ENCODE measurements at places on chromosomes 6 and 20.

DNA sequence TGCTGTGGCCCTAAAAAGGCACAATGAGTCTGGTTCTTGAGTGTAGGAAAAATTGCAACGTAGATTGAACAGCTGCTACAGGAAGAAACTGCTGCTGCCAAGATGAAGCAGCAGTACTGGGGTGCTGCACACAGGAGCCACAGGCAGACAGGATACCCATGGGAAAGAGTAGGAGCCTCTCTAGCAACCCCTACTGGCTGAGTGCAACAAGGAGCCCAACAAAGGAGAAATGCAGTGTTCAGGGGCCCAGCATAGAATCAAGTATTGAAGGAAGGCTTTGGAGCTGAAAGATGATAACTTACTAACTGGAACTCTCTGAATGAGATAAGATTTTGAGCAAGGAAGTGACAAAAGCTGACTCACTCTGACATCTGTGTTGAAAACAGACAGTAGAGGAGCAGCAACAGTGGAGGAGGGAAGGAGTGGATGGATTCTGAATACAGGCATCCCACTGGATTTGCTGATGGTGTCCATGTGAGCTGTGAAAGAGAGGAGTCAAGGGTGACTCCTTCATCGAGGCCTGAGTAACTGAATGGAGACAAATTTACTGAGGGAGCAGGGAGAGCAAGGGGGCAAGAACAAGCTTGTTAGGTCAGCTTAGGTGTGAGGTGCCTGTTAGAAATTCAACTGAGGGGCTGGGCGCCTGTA, 534.7 kb upstream of the JARID2 start:
- no peak for DNase-seq

- no peak for DNase-seq
These were observed 23.0 kb downstream of the FAM135A start for GRCh38 chr6:70436320-70436719.

- no peak for DNase-seq
These were observed 68.9 kb upstream of the TULP1 start for GRCh38 chr6:35581633-35582032.

DNA sequence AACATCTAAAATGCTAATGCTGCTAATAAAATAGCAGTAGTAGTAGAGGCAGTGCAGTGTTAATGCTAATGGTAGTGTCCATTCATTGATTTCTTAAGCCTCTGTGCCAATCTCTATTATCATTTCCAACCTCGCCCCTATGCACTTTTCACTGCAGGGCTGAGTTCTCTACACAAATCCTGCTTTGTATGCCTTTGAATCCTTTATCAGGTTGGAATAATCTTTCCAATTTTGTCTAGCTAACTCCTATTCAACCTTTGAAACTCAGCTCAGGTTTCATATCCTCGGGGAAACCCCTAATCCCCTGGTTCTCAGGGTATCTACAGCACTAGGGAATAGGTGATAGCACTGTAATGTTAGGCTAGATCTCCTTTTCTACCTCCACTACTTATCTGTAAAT, 284.0 kb upstream of the RUNX2 start:
- no peak for DNase-seq

DNA sequence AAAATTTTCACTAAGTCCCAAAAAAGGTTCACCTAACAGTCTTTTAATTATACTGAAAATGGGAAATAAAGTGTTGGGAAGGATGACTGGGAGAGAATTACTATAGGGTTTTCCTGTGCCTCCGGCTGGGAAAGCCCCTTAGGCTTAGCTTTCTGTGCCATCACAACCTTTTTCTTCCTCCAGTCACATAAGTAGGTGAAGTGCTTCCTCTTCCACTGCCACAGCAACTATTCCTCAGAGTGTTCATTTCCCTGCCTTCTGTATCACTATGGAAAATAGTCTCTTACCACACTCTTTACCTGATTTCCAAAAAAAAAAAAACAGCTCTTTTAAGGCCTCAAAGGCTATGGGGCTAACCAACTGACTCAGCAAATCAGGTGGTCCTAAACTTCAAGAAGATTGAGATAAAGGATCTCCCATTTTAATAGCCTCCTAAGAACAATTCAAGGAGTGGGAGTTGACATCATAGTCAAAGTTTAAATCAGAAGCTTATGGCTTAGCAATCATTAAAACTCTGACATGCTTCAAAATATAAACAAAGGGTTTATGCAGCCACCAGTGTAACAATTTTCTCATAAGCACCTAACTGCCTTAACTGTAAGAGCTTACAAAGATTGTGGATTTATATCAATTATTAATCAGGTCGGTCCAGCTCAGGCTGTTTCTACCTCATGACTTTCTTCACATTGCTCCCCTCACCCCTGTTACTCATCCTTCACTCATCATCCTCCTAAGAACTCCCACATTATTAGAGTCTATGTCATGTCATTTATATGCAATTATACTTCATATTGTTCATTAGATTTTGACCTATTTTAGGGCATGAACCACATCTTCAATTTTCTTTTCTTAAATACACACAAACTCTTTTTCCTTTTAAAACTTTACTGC, 95.3 kb downstream of the RNGTT start:
- DNase-seq: no peak

DNA sequence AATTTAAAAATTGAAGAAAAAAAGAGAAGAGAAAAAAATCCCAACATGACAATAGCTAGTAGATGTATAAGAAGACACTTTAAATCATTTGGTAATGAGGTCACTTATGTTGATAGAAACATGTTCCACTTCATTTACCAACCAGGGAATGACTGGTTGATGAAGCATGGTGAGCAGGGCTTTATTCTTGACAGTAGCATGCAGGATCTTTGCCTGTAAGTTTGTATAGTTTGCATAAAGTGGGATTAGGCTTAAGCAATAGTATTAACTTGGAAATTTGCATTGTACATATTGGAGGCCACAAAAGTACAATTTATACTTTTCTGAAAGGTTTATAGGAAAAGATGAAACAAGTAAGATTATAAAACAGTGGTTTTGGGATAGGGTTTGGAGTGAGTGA, 67.0 kb downstream of the NOX3 start:
- DNase-seq: no peak

GRCh38 chr6:5173810-5174209, 86.9 kb downstream of the LYRM4 start:
- no peak for DNase-seq

GRCh38 chr20:10520528-10520927, 85.4 kb downstream of the SLX4IP start:
- DNase-seq: no peak

GRCh38 chr6:107496892-107497684, 7.2 kb downstream of the SOBP start:
- DNase-seq: no peak

- DNase-seq: no peak
These were observed 496.7 kb downstream of the UTRN start for GRCh38 chr6:144781836-144782235.

DNA sequence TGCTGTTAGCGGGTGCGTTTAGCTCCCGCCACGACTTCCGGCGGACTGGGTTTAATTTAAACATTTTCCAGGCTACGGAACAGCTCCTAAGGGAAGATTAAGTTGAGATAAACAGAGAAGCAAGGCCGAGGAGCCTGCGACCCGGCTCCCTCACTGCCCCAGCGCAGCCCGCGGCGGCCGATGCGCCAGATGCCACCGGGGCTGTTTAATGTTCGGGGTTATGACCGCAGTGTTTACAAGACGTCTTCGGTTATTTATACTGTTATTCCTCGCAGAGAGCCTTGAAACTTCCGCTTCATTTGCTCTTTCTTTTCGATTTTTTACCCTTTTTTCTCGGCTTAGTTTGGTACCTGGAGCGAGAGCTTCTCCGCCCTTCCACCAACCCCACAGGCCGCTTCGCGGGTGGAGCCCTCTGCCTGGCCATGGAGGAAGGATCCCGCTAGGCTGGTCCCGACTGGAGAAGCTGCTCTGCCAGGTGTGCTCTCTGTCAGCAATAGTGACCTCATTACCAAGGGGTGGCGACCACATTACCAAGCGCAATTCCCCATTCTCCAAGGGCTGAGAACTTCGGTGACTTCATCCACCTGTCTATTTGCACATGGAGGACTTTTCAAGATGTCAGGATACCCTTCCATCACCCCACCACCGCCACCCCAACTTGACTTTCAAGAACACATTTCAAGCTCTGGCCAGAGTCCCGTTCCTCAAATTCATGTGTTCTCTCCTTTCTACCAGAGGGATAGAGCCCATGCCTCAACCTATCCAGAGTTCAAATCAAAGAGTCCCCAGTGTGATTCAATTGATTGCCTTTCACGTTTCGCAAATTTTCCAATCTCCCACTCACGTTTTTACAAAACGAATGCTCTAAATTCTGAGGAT, 4.1 kb downstream of the TCF21 start:
- DNase-seq: no peak

GRCh38 chr6:108621117-108621516, 60.4 kb downstream of the FOXO3 start:
- no peak for DNase-seq

DNA sequence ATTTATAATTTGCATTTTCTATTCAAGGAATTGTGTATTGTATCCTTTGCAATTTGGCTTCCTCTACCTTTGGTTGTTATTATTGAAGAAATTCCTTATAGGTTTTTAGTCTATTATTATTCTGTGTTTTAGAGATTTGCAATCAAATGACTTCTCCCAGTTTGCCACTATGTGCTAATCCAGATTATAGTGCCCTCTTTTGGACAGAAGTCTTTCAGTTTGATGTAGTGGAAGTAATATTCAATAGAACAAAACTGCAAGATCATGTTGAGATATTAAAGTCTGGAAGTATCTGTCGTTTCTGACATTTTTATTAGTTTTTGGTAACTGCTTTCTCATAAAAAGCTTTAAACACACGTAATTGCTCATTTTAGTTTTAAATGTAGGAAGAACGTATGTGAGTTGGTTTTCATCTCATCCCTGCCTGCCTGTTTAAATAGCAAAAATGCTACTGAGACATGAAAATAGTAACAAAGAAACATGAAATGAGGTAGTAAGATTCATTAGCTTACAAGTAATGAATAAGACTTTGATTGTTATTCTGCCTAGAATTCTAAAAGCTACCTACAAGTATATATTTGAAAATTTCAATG, 72.8 kb downstream of the RTN4IP1 start:
- no peak for DNase-seq

DNA sequence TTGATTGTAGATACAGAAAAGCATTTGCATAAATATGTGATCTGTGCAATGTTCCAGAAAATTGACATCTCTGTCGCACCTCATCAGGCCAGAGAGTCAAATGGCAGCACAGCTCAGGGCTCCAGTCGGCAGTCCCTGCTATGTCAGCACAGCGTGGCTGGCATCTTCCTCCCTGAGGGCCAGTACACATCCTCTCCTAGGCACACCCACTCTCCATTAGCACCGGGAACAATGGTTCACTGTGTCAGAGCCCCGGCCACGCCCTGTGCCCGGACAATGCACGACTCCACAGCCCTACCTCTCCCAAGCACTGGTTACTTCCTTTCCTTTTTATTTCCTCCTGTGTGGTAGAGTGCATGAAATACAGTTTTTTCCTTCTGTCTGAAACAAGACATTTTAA, 114.9 kb downstream of the FOXC1 start:
- DNase-seq: no peak

- no peak for DNase-seq
These were observed 19.8 kb downstream of the LAMA4 start for GRCh38 chr6:112234601-112235000.

GRCh38 chr20:39855056-39855455, 834.0 kb downstream of the MAFB start:
- DNase-seq: no peak

GRCh38 chr6:23089981-23090380, 520.6 kb downstream of the HDGFL1 start:
- no peak for DNase-seq

DNA sequence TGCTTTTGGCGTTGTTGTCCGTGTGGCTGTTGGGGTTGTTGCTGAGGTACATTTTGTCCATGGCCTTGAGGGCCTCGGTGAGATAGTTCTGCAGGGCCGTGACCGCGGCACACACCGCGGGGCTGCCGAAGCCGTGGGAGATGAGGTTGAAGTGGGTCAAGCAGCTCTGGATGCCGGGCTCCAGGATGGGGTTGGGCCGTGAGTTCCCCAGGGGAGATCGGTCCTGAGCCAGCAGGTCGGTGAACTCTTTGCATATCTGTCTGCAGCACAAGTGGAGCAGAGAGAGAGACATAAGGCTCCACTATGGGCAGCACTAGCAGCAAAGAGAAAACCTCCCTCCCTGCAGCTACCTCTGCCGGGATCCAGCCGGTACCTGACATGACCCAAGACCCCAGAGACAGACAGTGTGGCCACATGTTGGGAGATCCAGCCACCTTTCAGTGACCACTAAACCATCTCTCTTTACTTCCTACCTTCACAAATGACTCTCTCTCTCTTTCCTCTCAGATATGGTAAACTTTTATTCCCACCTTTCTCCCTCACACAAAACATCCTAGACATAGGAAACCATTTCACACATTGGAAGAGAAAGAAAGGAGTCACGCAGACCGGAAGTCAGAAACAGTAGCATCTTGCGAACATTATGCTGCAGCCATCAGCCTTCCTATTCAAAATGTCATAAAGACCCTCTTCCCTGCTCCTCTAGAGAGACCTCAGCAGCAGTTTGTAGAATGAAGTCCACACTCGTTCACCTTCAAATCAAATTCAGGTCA, 16.2 kb downstream of the TFAP2A start:
- no peak for DNase-seq

DNA sequence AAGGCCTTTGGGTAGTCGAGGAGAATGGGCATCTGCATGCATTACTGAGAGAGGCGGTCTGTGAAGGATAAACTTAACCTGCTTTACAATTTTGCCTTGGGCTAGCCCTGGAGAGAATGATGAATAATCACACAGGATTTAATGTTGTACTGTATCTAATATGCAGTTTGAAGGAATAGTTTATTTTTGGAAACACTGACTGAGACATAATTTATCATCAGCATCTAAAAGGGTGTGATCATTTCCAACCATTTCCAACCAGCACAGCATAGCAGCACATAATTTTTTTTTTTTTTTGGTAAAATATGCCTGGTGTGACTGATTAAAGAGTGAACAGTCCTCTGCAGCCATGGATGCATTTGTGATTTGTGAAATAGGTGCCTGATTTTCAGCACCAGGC, 519.5 kb downstream of the PHF3 start:
- no peak for DNase-seq

GRCh38 chr6:37648465-37649330, 49.0 kb downstream of the MDGA1 start:
- no peak for DNase-seq

DNA sequence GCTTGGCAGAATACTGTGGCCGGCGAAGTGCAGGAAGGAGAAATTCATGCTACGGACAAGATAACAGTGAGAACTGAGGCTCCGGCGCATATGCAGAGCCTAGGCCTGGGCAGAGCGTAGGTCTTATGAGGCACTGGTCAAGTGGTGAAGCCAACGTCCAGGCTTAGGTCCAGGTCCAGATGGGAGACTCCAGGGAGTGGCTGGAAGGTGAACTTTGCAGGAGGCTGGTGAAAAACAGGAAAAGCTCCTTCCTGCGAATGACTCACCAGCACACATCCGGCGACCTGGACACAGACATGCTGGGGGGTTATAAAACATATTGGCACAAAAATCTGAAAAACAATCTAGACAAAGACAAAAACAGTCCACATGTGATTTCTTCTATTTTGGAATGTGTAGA, 15.4 kb downstream of the C6orf141 start:
- DNase-seq: no peak

- peak; percentile 22 for DNase-seq
These were observed 50.2 kb downstream of the IYD start for GRCh38 chr6:150418827-150419594.

GRCh38 chr20:37387519-37388269, 41.8 kb downstream of the SRC start:
- DNase-seq: no peak

All from activated CD8-positive, alpha-beta memory T cell treated with anti-CD3 and anti-CD28 coated beads for 1 hour (primary cell).